Eye (tissue), 1 donor: ENCODE measurements at places on chromosomes 13 and 19.

- DNase-seq = no peak
Observed at GRCh38 chr13:77377016-77377415, 50.1 kb upstream of the MYCBP2 start.

GRCh38 chr13:71801781-71802180 is 65.2 kb downstream of the DACH1 start:
- DNase-seq = peak; percentile 89

GRCh38 chr19:34733266-34733745 is 737 bp upstream of the ZNF181 start:
- DNase-seq = no peak

- DNase-seq = peak; percentile 57
Observed at GRCh38 chr19:47032171-47032811, 12.7 kb downstream of the NPAS1 start.

DNA sequence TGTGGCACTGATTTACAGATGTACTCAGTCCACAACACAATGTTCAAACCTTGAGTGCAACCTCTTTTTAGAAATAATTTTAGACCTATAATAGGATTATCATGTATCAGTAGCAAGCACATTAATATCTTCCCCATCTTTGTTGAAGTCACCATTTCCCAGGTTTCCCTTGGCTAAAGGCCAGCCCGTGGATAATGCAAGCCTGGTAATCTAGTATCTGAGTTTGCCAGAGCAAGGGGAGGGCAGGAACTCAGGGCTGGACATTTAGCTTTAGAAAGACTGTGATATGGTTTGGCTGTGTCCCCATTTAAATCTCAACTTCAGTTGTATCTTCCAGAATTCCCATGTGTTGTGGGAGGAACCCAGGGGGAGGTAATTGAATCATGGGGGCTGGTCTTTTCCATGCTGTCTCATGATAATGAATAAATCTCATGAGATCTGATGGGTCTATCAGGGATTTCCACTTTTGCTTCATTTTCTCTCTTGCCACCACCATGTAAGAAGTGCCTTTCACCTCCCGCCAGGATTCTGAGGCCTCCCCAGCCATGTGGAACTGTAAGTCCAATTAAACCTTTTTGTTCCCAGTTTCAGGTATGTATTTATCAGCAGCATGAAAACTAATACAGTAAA is 37.7 kb downstream of the SLC6A16 start:
- no peak for DNase-seq

GRCh38 chr19:21835810-21836444 is at the start of gene ZNF43:
ZNF43 (minus strand) TSS chr19:21836182; CDS start chr19:21836038, 144 bp downstream.
- DNase-seq = peak; percentile 99

GRCh38 chr13:33642374-33643065 is 175.4 kb upstream of the RFC3 start:
- no peak for DNase-seq

DNA sequence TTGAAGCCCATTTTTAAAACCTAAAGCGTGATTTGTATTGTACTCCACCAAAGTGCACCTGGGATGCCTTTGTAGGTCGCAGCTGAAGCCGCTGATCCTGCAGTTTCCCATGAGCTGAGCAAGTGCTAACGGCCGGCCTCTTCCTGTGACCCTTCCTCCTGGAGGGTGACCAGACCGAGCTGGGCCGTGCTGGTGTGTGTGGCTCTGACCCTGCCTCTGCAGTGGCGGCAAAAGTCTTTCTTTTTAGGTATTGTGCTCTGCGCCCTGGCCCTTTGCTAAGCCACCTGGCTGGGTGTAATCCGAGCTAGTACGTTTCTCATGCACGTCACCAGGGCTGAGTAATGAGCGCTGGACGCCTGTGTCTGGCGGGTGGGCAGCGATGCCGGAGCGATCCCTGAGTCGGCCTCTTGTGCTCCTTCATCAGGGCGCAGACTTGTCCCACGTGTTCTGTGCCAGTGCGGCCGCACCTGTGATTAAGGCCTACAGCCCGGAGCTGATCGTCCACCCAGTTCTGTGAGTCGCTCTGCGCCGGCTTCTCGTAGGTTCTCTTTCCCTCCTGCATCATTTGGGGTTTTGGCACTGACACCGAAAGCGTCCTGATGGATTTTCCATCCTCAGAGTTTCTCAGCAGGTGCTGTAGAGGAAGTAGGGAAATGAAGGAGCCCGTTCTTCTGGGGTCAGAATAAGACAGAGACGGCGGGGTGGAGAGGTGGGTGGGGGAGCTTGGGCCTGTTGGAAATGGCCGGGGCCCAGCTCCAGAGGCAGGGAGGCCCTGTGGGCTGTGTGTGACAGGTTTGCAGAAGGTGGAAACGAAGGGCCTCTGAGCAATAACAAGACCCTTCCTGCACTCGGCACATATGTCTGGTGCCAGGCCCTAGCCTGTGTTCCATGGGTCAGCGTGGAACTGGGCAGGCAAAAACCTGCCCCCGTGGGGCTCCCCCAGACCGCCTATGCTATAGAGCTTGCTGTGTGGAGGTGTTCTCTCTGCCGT is 9.7 kb downstream of the NAXD start:
- no peak for DNase-seq

- no peak for DNase-seq
Observed at GRCh38 chr19:5138606-5139582, 170.0 kb downstream of the KDM4B start.
